BJ (cell line): ENCODE measurements at places on chromosomes 3 and 15. TPM values are rescaled to one million over a fixed set of nuclear protein-coding genes. Genes with fewer than 3 reads are reported as not detected.
A peak's percentile ranks its signal among the peaks of the same experiment; 100 is the strongest.

DNA sequence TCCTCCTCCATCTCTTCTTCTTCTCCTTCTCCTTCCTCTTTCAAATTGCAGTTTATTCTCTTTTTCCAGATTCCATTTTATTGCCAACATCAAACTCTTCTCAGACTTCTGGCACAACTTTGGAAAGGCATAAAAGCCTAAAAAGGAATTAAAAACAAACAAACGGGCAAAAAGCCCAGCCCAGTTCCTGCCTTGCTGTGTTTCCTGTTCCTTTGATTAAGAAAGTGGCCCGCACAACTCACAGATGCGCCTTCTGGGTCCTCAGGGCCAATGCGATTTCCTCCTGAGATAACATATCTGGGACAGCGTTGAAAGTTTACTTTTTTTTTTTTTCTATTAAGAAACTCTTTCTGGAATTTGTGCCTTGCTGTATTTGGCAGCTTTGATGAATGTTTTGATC is 158.7 kb upstream of the UBE3A start:
- no peak for DNase-seq

- DNase-seq: no peak
These were observed 143.7 kb downstream of the NR2F2 start for GRCh38 chr15:96474231-96474664.

- DNase-seq: no peak
These were observed 14.6 kb upstream of the MAGEF1 start for GRCh38 chr3:184726497-184726896.

The ALPK3 gene
- 0.02 and 0.06 TPM in 2 replicates for polyA plus RNA-seq

GRCh38 chr3:44685128-44685800 is 27.2 kb upstream of the ZNF502 start:
- DNase-seq: peak; percentile 29

The FBXL2 gene
- 16.5 and 19.1 TPM in 2 replicates for polyA plus RNA-seq

GRCh38 chr3:188687389-188687788 is 484.4 kb upstream of the TPRG1 start:
- DNase-seq: peak; percentile 34

DNA sequence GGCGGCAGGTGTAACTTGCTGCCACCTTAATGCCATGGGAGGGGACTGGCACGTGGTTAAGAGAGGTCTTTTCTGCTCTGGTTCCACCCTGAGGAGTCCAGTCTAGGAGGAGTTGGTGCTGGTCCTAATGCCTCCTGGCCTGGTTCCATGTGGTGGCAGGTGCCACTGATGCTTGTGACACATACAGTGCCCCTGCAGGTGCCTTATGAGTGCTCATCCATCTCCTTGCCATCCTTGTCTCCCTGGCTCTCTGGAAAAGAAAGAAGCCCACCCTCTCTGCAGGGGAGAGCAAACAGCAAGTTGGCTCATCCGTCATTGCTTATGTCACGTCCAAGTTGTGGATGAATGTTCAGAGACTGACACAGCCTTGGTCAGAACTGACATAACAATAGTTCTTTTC is 175.8 kb upstream of the DPH6 start:
- no peak for DNase-seq

The SCN11A gene
- polyA plus RNA-seq: 0.02 and 0.04 TPM in 2 replicates

DNA sequence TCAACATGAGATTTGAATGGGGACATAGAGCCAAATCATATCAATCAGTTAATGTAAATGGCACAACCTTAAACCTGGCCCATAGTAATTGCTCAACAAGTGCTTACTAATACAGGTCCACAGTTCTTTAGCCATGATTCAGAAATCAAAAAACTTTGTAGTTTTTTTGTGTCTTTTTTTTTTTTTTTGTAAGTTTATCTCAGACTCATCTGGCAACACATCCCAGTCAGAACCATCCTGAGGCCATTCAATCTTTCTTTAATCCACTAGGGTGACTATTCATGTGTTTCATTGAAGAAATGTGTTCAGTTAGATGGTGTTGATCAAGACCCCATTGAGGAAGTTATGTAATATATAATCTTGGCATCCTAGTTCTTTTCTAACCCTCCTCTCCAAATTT is 65.4 kb downstream of the ABI3BP start:
- DNase-seq: no peak

DNA sequence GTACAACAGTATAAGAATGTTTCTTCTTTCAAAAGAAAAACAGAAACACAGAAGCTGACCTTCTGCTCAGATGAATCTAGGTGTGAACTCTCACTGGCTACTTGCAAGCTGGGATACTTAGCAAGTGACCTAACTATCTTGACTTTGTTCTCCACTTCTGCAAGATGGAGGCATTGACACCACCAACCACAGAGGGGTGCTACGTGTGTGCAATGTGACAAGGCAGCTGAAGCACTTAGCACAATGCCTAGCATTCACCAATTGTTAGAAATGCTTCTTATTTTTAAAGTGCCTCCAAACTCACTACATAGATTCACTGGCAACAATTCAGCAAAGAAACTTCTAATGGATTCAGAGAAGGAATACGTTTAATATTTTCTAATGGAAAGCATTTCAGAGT is 331.4 kb upstream of the WNT5A start:
- DNase-seq: no peak

DNA sequence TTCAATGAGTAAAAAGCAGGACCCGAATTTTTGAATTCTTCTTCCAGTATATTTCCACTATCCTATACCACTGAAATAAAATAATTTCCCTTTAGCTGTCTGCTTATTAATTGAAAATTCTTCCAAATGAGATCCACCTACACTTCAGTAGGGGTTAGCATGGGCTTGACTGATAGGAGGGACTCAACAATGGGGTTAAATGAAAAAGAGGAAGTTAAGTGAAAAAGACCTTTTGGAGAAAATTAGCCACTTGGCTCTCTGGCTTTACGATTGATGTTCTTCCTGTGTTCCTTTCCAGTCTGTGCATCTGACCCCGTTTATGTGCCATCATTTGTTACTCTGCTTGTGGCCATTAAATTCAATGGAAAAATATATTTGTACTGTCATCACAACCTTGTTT is 54.0 kb upstream of the GCNT3 start:
- DNase-seq: no peak

DNA sequence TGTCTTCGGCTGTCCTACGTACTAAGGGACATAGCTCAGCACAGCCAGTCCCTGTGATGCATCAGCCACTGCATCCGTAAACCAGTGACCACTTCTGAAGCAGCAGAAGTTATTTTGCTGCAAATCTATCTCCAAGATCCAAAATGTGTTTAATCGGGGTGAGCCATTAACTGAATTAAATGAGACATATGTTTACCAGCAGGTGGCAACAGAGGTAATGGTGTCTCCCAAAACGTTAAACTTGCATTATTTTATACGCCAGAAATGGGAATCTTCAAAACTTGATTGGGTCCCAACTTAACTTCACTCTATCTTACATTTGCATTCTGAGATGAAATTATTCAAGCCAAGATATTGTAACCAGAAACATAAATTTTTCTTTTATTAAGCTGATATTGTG is 75.3 kb upstream of the BOC start:
- DNase-seq: no peak

GRCh38 chr3:28134792-28135375 is 106.5 kb upstream of the CMC1 start:
- no peak for DNase-seq

The ZWILCH gene
- 10.5 and 15.1 TPM in 2 replicates for polyA plus RNA-seq

The GPR27 gene
- 0.02 TPM in 1 of 2 replicates, not detected in the other for polyA plus RNA-seq

The RAB6B gene
- polyA plus RNA-seq: 2.0 and 3.0 TPM in 2 replicates

DNA sequence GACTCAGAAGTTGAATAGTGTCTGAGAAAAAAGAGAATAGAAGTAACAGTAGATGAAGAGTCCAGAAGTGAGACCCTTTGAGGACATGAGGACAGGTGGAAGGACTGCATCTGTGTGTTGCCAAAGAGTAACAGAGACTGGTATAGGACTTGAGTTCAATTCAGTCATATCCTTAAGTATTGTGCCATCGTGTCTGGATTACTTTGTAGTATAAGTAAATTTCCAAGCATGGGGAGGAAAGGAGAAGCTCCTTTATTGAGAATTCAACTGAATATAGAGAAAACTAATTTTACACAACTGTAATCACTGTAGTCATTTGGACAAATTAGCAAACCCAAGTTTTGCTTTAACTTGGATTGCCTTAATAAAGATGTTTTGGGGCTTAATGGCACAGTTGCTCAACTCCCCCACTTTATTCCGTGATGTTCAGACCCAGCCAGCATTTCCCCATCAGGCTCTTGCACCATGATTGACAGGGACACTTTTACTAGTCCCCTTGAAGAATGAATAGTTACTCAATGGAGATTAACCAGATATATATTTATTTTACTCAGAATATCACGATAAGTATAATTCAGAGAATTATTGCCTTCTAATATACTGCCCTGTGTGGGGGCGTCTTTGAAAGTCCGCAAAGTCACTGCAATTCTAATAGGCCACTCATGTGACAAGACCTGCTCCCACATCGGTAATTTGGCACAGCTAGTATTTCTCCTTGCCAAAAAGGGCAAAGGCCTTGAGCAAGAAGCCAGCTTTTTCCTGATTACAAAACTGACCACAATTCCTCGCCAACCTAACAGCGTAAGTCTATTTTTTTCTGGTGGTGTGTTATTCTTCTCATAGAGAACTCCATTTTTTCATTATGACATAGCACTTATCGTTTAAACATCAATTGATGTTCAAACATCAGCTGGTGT is 61.3 kb downstream of the PPARG start:
- DNase-seq: no peak

DNA sequence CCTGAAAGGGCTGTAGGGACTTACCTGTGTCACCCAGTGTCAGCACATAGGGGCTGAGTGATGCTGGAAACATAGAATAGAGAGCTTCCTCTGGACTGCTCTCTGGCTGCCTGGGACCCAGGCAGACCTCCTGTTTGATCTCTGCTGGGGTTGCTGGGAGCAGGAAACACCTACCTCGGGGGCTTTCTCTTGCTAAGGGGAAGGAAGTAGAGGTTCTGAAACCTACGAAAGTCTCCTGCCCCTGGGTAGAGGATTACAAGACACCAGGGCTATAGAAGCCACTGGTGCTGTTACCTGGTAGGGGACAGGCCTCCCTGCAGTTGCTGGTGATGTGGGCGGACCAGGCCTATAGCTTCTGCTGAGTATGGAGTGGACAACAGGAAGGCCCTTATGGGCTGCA is 81.7 kb downstream of the DHX30 start:
- DNase-seq: no peak

- DNase-seq: no peak
These were observed 42.0 kb downstream of the AGTR1 start for GRCh38 chr3:148739720-148740119.

GRCh38 chr3:80734483-80734882 is 966.7 kb upstream of the ROBO1 start:
- DNase-seq: no peak

- DNase-seq: peak; percentile 59
These were observed 10.1 kb downstream of the BCL2L10 start for GRCh38 chr15:52102463-52102862.

DNA sequence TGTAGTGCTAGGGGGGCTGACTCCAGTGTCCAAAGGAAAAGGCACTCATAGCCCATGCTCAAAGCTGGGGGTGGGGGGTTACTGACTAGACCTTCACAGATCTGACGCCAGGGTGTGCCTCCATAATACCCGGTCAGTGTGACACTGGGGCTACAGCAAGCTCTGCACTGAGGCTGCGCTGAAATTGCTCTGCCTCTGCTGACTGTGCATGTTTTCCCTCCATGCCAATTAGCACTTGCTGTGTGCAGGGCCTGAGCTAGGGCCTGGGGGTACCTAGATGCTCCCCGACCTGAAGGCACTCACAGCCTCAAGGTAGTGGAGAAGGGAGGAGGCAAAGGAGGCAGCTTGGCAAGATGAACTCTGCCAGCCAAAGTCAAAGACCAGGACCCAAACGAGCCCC is 5.2 kb downstream of the CAMKV start:
- DNase-seq: no peak

GRCh38 chr3:168248383-168249204 is 152.9 kb upstream of the GOLIM4 start:
- no peak for DNase-seq

GRCh38 chr3:173743111-173743510 is 345.6 kb downstream of the NLGN1 start:
- no peak for DNase-seq

The ACAD9 gene
- polyA plus RNA-seq: 29.4 and 48.5 TPM in 2 replicates

- no peak for DNase-seq
These were observed 50.7 kb downstream of the SCN5A start for GRCh38 chr3:38598791-38599190.
